SK-MEL-5 (cell line): ENCODE measurements at places on chromosomes 16 and 17.

DNA sequence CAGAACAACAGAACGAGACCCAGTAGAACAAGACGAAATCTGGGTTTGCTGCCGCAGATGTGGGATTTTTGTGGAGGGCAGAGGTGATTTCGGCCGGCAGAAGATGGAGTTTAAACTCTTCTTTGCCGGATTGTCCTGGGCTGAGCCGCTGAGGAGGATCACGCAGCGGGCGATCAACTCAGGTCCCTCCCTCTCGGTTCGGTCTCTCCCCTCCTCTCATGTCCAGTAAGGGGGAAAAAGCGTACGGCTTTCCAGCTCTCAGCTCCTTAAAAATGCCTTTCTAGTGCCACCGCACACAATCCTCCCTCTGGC, 2.5 kb downstream of the PHF12 start:
- no peak for DNase-seq

GRCh38 chr16:54236773-54237172, 49.8 kb downstream of the IRX3 start:
- peak; percentile 45 for DNase-seq

DNA sequence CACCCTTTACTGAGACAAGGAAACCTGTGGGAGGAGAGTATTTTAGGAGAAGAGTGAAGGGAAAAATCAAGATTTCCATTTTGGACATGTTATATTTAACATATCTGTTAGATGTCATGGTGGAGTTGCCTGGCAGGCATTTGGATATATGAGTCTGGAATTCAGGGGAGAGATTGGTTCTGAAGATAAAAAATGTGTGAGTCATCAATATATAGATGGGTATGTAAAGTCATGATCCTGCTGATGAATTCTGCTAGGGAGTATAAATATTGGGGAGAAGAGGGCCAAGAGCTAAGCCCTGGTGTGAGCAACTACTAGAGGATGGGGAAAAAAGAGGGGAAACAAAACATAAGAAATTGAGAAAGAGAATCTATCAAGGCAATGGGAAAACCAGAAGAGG, 151.3 kb upstream of the SOX9 start:
- no peak for DNase-seq

- DNase-seq: no peak
Observed at GRCh38 chr16:4093495-4094126, 22.6 kb downstream of the ADCY9 start.

- no peak for DNase-seq
Observed at GRCh38 chr17:31654936-31655335, 204.1 kb downstream of the COPRS start.

DNA sequence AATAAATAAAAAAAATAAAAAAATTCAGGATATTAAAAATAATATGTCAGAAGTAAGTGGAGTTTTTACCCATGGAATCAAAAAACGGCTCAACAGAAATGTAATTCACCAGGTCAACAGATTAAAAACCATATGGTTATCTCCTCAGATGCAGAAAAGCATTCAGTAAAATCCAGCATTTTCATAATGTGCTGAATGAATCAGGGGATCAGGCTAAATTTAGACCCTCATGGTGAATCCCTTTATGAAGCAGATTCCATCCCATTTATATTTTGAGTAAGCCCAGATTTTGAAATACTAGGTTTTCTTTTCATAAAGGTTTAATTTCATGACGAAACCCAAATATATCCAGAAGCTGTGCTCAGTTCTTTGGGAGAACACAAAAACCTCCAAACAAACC, 84.4 kb downstream of the OR1D5 start:
- no peak for DNase-seq

DNA sequence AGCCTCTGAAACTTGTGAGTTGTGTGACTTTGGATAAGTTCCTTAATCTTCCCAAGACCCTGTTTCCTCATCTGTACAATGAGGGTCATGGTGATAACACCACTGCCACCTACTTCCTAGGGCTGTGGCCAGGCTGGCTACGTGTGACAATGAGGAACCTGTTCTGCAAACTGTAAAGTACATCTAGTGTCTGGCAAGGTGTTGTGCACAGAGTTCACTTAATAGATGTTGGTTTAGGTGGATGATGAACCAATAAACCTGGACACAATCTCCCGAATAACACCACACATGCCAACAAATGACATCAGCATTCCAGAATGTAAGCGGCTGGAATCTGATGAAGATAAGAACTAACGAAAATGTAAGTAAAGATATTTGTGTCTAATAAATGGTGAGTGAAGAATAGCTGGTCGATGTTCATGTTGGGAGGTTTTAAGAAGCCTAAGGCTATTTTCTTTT, 82.3 kb downstream of the MARCHF10 start:
- no peak for DNase-seq

GRCh38 chr17:79114458-79115301, 40.1 kb downstream of the ENGASE start:
- no peak for DNase-seq

- DNase-seq: no peak
Observed at GRCh38 chr17:3032258-3033247, 30.9 kb downstream of the OR1D5 start.

DNA sequence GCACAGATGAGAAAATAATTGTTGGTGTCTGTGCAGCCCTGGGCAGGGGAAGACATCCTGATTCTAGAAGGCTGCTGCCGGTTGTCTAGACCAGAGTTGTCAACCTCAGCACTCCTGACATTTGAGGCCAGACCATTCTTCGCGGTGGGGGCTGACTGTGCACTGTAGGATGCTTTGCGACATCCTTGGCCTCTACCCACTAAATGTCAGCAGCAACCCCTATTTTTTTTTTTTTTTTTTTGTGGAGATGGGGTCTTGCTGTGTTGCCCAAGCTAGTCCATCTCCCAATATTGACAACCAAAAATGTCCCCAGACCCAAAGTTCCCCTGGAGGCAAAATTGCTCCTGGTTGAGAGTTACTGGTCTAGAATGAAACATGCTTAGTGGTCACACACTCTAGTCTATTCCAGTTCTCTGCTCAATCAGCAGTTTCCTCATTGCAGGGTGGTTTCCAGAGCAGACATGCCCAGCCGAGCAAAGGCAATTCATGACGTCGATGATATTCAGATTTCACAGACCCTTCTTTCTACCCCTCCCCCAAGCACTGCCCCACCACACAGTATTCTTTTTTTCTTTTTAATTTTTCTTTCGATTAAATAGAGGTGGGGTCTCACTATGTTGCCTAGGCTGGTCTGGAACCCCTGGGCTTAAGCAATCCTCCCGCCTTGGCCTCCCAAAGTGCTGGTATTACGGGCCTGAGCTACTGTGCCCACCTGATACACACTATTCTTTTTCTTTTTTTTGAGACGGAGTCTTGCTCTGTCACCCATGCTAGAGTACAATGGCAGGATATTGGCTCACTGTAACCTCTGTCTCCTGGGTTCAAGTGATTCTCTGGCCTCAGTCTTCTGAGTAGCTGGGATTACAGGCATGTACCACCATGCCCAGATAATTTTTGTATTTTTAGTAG, 9.0 kb downstream of the C17orf99 start:
- DNase-seq: no peak

- no peak for DNase-seq
Observed at GRCh38 chr16:19785512-19786130, 67.5 kb downstream of the IQCK start.

DNA sequence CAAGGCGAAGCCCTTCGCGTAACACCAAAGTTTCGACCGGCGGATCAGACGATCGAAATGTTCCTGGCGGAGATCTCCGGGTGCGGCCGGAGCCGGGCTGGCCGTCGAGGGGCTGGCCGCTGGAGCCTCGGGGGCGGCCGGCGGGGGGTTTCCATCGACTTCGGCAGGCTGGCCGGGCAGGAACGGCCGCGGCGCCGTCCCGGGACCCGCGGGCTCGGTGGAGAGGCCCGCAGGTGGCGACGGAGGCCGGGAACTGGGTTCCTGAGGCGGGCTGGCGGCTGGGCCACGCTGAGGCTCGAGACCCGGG, 1.1 kb downstream of the EPOP start:
- DNase-seq: no peak

DNA sequence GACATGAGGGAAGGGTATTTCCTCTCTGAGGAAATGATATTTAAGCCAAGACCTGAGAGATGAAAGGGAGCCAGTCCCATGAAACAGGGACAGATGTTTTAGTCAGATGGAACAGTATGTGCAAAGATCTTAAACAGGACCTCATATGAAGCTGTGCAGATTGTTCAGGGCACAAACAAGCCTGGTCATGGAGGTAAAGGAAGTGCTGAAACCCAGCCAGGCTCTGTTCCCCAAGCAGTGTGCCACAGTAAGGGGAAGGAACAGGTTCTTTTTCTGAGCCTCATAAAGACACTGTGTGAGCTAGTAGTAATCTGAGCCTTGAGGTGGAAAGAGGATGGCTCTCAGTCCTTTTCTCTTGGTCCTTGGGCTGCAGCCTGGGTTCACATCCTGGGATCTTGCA, 159.9 kb downstream of the ANKFN1 start:
- no peak for DNase-seq

DNA sequence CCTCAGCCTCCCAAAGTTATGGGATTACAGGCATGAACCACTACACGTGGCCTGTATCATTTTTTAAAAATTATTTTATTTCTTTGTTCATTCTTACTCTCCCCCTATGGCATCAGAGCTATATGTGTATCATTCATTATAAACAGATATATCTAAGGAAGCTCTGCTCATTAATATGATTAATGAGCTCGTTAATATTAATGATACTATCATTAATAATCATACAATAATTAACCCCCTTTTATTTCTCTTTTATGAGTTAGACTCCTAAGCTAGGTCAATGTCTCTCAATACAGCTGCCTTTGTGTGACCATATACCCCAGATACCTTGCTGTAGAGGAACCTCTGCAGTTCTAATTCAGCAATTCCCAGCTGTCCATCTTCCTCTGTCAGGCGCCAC, 4.5 kb upstream of the RSKR start:
- DNase-seq: no peak
